ENCODE measurements at places on chromosomes 3 and 15.
A peak's percentile ranks its signal among the peaks of the same experiment; 100 is the strongest.

DNA sequence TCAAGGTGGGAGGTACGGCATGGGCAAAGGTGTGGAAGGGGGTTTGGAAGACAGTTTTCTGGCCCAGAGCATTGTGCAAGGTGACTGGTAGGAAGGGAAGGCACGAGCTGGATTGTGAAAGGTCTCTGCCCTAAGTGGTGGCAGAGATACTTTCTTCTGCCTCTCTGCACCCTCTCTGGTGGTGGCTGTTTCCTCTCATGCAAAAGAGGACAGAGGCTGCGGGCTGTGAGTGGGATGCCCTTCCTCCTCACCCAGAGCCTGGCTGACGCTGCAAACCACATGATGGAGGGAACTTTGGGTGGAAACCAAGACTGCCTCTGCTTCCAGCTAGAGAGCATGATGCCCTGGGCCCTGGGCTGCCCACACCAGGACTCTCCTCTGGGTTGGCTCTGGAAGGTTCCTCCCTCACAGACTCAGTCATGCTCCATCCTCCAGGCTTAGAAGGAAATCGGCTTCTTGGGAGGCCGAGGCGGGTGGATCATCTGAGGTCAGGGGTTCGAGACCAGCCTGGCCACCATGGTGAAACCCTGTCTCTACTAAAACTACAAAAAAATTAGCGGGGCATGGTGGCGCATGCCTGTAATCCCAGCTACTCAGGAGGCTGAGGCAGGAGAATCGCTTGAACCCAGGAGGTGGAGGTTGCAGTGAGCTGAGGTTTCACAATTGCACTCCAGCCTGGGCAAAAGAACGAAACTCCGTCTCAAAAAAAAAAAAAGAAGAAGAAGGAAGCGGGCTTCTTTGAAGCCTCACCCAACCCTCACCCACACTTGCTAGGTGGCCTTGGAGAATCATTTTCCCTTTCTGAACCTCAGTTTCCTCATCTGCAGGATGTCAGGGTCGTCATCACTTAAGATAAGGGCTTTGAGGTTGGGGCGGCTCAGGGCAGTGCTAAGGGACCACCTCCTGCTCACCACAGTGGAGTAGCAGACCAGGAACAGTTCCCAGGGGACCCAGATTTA is 8.3 kb downstream of the PSTPIP1 start:
- DNase-seq = peak; percentile 77

DNA sequence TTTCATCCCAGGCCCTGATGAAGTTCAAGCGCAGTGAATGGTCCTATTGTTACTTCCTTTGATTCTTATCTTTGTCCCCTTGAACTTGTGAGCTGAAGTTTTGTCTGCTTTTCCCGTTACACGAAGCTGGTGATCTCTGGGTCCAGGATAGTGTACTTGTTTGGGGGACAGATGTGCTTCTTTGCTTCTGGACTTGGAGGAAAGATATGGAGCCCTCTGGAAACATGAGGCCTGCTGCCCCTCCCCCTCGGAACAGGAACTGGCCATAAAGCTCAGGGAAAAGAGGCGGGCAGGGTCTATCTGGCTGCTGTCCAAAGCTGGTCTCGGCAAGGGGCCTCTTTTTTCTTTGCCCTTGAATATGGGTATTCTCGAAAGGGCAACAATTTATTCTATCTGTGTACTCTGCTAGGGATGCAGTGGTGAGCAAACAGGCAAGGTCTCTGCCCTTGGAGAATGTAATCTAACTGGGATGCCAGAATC is 47.6 kb downstream of the IDH2 start:
- DNase-seq = no peak

DNA sequence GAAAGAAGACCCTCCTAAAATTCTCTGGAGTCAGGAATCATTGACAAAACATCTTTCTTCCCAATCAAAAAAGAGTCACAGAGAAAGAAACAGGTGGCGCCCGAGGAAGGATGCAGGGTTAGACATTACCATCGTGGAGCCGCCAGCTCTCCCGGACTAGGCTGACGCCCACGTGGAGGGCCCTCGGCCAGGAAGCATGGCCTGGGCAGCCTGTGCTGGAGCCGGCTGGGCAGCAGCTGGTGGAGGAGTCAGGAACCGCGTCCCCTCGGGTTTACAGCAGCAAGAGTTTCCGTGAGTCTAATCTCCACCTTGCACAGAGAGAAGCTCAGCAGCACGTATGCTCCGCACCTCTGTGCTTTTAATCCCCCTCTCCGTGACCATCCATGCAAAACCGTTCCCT is 533.7 kb upstream of the ATP11B start:
- no peak for DNase-seq

GRCh38 chr3:126636436-126636835 is 18.5 kb downstream of the TXNRD3 start:
- no peak for DNase-seq
